Inflammatory macrophage treated with lipopolysaccharide for 1 hour (primary cell): ENCODE measurements at places on chromosomes 1 and 21.

DNA sequence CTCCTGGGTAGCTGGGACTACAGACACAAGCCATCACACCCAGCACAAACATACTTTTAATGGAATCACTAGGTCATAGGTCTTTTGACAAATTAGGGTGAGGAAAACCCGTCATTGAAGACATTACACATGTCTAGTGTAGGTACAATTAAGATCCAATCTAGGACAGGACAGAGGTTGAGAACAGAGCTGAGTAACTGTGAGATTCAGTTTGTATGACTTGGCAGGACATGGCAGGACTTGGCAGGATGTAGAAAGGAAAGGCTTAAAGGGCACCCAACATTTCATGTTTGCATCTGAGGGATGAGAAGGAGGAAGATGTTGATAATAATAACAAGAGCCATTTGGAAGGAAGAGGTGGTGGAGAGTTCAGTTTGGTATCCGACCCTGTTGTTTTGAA is 483.8 kb downstream of the PCP4 start:
- no peak for DNase-seq

GRCh38 chr1:57024428-57024827 is 58.6 kb upstream of the C8B start:
- DNase-seq: no peak

GRCh38 chr1:201400852-201401230 is 1.7 kb upstream of the LAD1 start:
- no peak for DNase-seq

- no peak for DNase-seq
Observed at GRCh38 chr1:50978144-50978851, 8.3 kb downstream of the CDKN2C start.

DNA sequence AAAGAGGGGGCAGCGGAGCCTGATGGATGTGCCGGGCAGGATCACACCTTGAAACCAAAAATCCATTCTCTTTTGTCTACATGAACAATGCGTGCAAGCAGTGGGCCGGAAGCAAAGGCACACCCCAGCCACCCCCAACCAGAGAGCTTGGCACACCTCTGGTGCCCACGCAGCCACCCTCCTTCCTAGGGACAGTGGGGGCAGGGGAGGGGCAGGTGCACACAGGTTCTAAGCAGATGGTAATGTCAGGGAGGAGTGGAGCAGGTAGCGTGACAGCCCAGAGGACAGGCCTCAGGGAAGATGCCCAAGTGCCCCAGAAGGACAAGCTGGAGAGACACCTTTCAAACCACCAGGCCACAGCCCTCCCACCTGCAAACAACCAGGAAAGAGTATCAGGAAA is 36.5 kb downstream of the SYF2 start:
- DNase-seq: no peak

- DNase-seq: no peak
Observed at GRCh38 chr1:26372039-26372438, 511 bp downstream of the ZNF683 start.

DNA sequence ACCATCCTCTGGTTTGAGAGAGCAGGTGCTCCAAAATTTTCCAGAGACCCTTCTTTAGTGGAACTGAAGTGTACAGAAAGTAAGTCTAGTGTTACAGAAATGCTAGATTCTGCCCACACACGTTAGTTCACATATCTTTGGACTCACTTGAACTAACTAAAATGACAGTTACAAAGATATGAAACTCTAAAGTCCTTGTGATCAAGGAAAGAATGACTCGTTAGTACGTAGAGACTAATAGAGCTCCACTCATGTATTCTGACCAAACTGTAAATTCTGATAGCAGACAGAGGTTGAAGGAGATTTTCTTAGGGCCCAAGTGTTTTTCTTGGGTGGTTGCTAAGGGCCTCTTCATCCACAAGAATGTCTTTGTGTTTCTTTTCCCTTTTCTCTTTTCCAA is 491.5 kb upstream of the B3GALT2 start:
- DNase-seq: no peak

DNA sequence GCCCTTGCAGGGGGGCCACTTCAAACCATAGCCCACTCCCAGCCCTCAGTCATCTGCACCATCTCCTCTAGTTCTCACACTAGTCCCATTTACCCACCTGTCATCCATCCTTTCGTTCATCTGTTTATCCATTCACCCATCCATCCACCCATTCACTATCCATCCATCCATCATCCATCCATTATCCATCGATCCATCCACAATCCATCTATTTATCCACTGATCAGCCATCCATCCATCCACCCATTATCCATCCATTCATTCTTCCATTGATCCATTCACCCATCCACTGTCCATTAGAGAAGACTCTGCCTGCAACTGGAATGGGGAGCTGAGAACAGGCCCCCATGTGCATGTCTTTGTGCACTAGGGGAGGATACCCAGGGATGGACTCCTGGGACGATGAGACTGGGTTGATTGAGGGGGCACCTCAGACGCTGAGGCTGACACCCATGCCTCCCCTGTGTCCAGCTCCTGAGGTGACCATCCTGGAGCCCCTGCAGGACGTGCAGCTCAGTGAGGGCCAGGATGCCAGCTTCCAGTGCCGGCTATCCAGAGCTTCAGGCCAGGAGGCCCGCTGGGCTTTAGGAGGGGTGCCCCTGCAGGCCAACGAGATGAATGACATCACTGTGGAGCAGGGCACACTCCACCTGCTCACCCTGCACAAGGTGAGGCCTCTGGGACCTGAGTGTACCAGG is 97.9 kb downstream of the TRIM11 start:
- no peak for DNase-seq

- peak; percentile 48 for DNase-seq
Observed at GRCh38 chr1:161718559-161719324, 2.6 kb upstream of the FCRLB start.

DNA sequence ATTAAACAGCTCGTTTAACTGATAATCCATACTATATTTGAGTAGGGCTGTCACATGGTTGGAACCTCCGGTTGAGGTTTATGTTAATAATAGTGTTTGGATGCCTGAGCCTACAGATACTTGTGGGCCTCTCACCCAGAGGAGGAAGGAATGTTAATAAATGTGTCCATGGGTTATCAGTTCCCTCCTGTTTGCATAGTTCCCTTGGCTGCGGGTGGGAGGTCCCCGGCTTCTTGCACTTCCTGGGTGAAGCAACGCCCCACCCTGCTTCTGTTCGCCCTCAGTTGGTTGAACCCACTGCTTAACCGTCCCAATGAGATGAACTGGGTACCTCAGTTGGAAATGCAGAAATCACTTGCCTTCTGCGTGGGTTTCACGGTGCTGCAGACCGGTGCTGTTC is 23.6 kb upstream of the GBP1 start:
- no peak for DNase-seq

GRCh38 chr1:46637444-46638083 is 21.0 kb upstream of the MOB3C start:
- DNase-seq: no peak

DNA sequence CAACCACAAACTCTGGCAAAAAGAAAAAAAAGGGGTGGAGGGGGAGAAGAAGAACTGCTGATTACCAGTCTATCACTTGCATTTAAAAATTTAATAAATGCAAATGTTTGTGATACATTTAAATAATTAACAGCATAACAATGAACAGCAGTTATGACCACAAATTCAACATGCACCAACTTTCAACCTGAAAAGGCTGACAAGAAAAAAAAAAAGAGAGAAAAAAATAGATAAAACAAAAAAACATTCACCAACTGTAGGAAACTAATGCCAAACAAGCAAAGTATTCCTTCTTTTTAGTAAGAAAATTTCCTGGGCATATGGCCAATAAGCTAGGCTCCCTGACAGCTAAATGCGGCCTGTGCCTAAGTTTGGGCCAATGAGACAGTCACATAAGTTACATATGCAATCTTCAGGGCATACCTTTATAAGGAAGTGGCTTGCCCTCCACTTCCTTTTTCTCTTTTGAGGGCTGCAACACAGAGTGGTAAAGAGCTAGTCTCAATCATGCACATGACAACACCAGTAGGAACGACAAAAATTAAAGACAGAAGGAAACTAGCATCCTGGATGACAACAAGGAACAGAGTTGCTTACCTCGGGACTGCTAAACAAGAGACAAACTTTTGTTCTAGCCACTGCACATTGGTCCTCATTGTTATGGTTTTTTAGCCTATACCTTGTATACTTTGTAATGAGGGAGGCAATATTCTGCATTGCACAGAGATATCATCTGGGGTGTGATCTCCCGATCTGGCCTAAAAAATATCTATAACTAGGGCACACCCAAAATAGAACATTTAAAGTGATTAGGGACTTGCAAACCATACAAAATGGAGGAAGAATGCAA is 24.2 kb upstream of the PHTF1 start:
- DNase-seq: peak; percentile 66

GRCh38 chr1:74856174-74856573 is 123.2 kb downstream of the TYW3 start:
- DNase-seq: no peak

DNA sequence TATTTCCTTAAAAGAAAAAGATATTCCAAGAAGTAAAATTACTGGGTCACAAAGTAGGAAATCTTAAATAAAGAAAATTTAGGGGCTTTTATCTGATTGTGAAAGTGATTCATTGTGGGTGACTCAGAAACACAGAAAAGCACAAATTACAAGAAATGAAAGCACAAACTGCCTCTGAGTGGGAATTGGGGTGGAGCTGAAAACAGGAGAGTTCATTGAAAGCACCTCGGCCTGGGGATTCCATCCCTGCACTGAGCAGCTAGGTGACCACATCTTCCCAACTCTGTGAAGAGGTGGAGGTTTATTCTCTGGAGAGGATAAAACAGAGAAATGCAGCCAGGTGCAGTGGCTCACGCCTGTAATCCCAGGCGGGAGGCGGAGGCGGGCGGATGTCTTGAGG is 7.4 kb downstream of the GJA4 start:
- peak; percentile 15 for DNase-seq

- no peak for DNase-seq
Observed at GRCh38 chr1:215181518-215181917, 99.0 kb downstream of the KCNK2 start.
